Ureter (tissue), 1 donor: ENCODE measurements at places on chromosomes 16 and 17. TPM values are rescaled to one million over a fixed set of nuclear protein-coding genes. Genes with fewer than 3 reads are reported as not detected.
A peak's percentile ranks its signal among the peaks of the same experiment; 100 is the strongest.

DNA sequence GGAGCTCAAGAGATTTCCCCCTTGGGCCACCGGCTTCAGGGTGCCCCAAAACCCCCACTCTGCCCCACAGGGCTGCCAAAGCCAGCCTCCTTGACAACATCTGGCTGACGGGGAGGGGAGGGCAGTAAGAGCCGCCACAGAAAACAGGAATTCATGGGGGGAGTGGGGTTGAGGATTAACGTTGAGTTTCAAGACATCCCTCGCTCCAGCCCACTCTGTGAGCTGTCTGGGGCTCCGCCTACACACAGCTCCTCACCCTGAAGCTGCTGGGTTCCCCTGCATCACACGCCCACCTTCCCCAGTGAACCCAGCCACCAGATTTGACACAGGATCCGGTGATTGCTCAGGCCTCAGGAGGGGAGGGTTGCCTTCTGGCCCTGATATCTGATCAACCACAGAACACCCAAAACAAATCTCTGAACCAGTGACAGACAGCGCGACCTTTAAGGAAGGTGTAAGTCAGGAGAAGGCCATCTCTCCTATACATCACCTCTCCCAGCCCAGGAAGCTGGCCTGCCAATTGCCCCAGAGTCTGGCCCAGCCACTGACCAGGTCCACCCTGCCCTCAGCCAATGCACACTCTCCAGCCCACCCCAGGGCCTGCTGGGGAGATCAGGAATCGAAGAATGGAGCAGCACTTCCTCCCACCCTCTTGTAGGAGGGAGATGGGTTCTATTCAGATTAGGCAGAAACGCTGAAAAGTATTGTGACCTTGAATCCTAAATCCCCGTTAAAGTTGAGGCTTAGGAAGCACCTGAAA is 132.1 kb downstream of the CLEC16A start:
- no peak for DNase-seq

DNA sequence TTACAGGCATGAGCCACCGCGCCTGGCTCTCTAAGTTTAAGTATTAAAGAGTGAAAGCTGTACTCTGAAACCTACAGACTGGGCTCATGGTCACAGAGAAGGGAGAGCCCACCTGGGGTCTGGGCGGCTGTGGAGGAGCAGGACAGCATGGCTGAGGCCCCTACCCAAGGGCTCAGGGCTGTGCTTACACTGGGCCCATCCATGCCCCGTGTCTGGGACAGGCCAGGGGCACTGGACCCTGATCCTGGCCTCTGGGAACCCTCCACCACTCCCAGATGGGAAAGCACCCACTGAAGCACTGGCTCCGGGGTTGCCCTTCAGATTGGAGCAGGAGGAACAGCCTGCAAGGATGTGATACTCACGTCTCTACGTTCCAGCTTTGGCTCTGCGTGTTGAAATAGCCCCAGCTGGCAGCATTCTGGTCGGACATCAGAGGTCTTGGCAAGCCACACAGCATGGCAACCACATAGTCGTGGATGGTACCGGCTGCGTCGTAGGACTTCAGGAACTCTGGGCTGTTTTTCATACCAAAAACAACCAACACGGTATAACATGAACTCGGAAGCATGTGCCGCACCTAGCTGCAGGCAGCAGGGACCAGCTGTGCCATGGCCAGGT is 13.0 kb downstream of the SHPK start:
- DNase-seq: no peak

DNA sequence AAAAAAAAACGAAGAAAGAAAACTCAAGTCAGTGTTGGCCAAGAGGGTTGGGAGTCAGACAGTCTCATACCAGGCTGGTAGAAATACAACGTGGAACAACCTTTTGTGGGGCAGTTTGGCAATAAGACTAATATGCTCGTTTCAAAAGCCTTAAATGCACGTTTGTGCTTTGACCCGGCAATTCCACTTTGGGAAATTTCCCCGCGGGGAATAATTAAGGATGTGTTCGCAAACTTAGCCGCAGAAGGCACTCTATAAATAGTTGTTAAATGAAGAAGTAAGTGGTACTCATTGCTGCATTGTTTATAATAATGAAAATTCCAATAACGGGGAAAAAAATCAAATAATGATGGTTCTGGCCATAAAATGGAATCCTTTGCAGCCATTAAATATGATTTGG is 664.8 kb upstream of the EEF2KMT start:
- no peak for DNase-seq

DNA sequence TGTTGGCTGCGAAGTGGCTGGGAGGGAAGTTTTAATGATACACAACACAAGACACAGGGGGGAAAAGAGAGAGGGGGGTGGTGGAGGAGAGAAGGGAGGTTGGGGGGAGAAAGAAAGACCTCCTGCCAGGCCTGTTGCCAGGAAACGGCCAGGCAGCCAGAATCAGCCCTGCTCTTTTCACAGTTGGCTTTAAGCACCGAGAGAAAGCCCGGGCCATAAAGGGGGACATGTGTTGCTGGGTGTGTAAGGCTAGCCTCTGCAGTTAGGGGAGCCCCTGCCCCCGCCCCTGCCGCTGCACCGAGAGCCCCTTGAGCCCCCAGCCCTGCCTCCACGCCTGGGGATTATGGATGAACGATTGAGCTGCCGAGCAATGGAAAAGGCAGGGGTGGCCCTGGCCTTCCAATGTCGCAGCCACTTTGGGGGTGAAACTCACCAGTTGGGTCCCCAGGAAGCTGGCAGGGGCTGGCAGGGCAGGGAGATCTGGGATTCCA is 13.9 kb upstream of the WNT3 start:
- no peak for DNase-seq

DNA sequence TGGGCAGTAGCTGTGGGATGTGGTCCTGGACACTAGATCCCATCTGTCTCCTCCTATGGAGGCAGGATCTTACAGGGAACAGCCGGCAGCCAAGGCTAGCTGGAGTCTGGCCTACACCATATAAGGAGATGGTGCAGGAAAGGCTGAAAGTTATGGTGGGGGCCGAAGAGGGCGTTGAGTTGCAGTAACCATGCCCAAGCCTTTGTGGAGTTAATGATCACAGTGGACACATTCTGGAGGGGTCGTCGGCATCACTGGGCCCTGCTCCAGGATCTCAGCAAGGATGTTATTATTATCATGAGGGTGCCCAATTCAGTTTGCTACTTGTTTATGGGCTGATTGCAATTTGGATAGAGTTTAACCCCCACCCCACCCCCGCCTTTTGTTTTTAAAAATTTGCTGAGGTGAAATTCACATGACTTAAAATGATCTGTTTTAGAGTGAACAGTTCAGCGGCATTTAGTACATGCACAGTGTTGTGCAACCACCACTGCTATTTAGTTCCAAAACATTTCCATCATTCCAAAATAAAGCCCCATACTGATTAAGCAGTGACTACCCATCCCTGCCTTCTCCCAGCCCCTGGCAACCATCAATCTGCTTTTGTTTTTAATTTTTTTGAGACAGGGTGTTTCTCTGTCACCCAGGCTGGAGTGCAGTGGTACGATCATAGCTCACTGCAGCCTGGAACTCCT is 184.3 kb upstream of the CACNG3 start:
- no peak for DNase-seq

- no peak for DNase-seq
These were observed 173.0 kb upstream of the GOT2 start for GRCh38 chr16:58906981-58907715.

- DNase-seq: no peak
These were observed 10.0 kb upstream of the NOS2 start for GRCh38 chr17:27810211-27810901.

DNA sequence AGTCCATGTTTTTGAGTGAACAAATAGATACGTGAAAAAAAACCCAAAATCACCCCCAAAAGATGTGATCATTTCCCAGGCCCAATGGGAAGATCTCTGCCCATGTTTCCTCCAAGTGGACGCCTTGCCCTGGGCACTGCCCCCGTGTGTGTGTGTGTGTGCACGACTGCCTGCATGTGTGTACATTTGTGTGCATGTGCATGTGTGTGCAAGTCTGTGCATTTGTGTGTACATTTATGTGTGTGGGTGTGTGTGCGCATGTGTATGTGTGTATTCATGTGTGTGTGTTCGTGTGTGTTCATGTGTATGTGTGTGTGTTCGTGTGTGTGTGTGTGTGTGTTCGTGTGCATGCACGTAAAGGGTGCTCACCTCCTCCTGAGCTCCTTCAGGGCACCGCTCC is 16.8 kb upstream of the LRRC37A3 start:
- no peak for DNase-seq

DNA sequence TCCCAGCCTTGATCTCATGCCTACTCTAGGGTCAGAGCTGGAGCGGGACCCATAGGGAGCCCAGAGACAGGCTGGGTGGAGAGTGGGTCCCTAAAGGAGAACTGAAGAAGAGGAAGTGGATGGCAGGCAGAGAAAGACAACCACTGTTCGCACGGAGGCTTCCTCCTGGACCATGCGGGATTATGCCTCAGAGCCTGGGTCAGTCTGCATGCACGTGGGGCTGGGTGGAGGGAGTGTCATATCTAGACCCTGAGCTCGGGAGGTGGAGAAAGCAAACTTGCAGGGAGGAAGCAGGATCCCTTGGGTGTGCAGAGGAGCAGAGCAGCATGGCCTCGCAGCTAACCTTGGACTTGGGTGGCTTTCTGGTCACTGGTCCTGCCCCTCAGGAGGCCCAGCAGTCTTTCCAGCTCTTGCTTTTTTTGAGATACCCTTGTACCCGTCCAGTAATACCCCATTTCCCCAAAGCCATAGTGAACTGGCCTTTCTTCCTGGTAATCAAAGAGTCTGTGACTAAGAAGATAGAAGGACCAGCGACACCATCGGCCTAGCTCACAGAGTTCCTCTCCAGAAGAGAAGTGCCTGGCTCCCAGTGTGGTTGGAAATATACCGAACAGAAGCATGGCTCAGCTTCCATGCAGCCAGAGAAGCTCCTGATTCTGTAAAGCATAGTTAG is 344.2 kb downstream of the CPPED1 start:
- DNase-seq: no peak

DNA sequence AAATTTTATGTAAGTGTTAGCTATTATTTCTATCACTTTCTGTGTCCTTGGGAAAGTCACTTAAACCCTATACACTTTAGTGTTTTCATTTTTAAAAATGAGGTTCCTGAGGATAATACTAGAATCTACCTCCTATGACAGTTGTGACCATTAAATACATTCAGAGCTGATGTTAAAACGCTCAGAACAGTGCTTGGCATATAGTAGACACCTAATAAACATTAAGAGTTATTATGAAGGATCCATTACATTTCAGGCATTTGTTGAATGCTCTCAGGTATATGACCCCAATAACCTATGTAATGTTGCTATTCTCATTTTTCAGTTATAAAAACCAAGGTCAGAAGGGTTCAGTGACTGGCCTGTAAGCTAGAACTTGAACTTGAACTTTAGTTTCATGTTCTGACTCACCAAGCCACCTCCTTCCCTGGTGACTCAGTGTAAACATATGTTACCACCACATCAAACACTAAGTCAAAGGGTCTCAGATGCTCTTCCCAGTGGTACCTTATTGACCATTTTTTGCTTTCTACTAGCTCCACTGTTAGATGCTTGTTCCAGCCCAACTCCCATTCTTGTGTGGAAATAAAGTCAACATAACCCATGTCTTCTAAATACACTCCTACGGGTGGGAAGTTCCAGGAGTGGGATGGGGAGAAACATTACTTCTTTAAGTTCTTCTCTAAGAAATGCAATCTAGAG is 47.6 kb downstream of the HSD17B2 start:
- DNase-seq: no peak

DNA sequence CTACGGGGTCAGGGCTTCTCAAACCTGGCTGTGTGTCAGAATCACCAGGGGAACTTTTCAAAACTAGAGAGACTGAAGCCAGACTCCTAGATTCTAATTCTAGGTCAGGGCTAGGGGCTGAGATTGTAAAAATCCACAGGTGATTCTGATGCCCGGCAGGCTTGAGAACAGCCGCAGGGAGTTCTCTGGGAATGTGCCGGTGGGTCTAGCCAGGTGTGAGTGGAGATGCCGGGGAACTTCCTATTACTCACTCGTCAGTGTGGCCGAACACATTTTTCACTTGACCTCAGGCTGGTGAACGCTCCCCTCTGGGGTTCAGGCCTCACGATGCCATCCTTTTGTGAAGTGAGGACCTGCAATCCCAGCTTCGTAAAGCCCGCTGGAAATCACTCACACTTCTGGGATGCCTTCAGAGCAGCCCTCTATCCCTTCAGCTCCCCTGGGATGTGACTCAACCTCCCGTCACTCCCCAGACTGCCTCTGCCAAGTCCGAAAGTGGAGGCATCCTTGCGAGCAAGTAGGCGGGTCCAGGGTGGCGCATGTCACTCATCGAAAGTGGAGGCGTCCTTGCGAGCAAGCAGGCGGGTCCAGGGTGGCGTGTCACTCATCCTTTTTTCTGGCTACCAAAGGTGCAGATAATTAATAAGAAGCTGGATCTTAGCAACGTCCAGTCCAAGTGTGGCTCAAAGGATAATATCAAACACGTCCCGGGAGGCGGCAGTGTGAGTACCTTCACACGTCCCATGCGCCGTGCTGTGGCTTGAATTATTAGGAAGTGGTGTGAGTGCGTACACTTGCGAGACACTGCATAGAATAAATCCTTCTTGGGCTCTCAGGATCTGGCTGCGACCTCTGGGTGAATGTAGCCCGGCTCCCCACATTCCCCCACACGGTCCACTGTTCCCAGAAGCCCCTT is 10.9 kb downstream of the STH start:
- DNase-seq: no peak

- no peak for DNase-seq
These were observed 6.8 kb downstream of the KRT38 start for GRCh38 chr17:41434005-41434404.

GRCh38 chr17:41519501-41520224 is 973 bp upstream of the KRT15 start:
- DNase-seq: peak; percentile 74

GRCh38 chr16:75038036-75038858 is 39.4 kb downstream of the ZNRF1 start:
- no peak for DNase-seq

- DNase-seq: no peak
These were observed 6.0 kb downstream of the CETP start for GRCh38 chr16:56967733-56968132.

DNA sequence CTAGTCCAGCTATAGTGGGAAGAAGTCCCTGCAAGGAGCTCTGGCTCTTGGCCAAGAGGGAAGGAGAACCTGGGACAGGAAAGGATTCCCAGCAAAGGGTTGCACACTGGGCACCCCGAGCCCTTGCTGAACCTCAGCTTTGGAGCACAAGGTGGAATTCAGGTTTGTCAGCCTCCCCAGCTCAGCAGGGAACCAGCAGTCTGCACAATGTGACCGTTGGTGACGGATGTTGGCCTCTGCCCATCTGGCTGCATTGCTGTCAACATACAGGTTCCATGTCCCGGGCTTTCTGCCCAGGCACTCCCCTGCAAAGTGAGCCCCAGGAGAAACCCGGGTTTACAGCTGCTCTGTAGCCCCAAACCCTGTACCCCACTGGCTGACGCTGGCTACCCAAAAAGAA is 6.7 kb downstream of the RPRML start:
- DNase-seq: no peak

Gene ADAD2
- 0.42 TPM for total RNA-seq

Gene RNF222
- total RNA-seq: not detected

Gene PTGES3L
- 2.7 TPM for total RNA-seq

Gene C17orf67
- total RNA-seq: 3.2 TPM

Gene ZNF423
- 15.7 TPM for total RNA-seq

Gene SENP3
- 43.9 TPM for total RNA-seq

Gene CCT6B
- total RNA-seq: 6.3 TPM
